ENCODE measurements at places on chromosomes 16 and 17. TPM values are rescaled to one million over a fixed set of nuclear protein-coding genes. Genes with fewer than 3 reads are reported as not detected.

ITGAD gene
- total RNA-seq = not detected

HASPIN gene
- total RNA-seq = 23.8 TPM

TBC1D3E gene
- total RNA-seq = not detected

TBC1D3H gene
- not detected for total RNA-seq

SLC38A8 gene
- not detected for total RNA-seq

MARVELD3 gene
- total RNA-seq = 0.15 TPM

Data from activated CD4-positive, alpha-beta memory T cell treated with anti-CD3 and anti-CD28 coated beads, Interleukin-2, amount 10 ng/mL, durations not matched to agents 7 days and 5 days (primary cell).